AG10803 (cell line): ENCODE measurements at places on chromosomes 1 and 21.

DNA sequence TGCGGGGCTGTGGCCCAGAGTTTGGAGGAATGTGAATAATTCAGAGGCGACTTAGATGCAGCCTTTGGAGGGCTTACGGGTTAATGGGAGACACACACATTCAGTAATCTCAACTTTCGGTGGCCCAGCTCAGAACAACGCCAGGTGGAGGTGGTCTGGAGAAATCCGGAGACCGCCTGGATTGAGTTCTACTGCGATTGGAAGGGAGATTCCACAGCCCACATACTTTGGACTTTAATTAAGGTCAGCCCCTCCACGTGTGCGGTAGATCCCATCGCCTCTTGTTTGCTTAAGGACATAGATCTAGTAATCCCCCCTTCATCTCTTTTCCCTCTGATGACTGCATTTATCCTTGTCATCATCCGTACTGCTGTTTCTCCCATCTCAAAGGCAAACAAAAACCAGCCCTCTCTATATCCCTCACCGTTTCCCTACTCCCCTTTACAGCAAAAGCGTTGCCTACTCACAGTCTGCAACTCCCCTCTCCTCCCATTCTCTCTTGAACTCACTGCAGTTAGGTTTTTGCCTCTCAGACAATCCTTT lies 720 bp upstream of the BSDC1 start:
- no peak for DNase-seq

DNA sequence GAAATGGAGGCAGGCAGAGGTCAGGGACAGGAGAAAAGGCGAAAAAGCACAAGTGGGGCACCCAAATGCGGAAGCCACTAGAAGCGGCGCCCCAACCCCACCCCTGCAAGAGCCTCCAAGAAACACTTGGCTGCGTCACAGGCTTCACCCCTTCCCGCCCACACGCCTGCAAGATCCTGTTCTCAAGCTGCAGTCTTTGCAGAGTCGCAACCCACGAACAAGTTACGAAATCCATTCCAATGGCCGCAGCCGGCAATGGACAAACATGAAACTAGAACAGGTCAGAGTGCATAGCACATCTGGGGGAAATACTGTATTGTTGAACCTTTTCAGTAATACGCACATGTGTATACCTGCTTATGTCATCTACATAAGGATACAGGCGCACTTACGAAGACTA lies 103.6 kb downstream of the PSMG1 start:
- no peak for DNase-seq

- no peak for DNase-seq
Measured at GRCh38 chr1:26112407-26112775, 767 bp downstream of the PDIK1L start.

GRCh38 chr1:150021191-150021694 lies 10.7 kb upstream of the OTUD7B start:
- DNase-seq: no peak

- no peak for DNase-seq
Measured at GRCh38 chr1:84398175-84399155, at the start of gene DNASE2B. Gene DNASE2B (plus strand): TSS chr1:84398484. CDS start chr1:84398565, 81 bp downstream.

GRCh38 chr1:201501812-201502510 lies 5.0 kb downstream of the CSRP1 start:
- no peak for DNase-seq

DNA sequence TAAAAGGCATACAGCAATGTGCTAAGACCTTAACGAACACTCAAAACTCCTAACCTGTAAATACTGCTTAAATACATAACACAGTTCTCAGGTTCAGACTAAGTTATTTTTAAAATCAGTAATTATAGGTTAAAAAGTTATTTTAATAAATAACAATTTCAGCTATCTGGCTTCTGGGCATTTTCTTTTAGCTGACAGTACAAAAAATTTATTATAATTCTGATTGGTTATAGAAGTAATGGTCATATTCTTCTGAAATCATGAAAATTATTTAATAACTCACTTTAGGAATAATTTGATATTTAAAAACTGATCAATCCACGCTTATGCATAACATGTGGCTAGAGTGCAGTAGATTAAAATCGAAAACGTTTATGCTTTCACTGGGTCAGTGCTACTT lies 10.7 kb downstream of the RGS18 start:
- no peak for DNase-seq

DNA sequence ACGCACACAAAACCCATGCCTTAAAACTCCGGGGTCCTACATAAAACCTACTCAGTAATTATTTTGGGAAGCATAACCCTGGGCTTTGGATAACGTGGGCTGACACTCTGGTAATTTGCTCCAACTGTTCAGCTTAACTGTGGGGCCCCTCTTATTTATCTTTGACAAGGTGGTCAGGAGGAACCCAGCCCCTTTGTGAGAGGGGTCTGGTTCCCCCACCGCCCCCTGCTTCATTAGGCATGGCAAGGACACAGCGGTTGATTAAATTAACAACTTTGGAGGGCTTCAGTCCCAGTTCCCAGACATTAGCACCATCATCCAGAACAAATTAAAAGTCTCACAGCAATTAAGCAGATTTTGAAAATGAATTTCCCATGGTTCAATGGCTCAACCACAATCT lies 14.7 kb downstream of the WLS start:
- no peak for DNase-seq

DNA sequence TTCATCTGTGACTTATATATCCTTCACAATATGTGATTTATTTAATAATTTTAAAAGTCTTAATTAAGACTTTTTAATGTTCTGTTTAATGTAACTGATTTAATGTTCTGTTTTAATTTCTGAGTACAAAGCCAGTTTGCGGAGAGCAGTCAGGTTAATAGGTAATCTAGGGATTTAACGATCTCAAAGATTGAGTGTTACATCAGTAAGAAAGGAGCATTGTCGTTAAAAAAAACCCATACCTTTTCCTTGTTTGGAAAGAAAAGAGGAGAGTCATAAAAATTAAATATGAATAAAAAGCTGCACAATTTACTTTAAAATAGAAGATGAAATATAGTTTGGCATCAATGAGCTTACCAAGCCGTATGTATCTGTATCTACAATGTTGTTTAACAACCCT lies 621.4 kb downstream of the KIF26B start:
- DNase-seq: no peak

GRCh38 chr1:89881415-89882058 lies 60.7 kb downstream of the LRRC8D start:
- no peak for DNase-seq
